ENCODE measurements at places on chromosomes 2 and 18.

GRCh38 chr2:239381709-239382134 lies 19.1 kb downstream of the HDAC4 start:
- DNase-seq: no peak

DNA sequence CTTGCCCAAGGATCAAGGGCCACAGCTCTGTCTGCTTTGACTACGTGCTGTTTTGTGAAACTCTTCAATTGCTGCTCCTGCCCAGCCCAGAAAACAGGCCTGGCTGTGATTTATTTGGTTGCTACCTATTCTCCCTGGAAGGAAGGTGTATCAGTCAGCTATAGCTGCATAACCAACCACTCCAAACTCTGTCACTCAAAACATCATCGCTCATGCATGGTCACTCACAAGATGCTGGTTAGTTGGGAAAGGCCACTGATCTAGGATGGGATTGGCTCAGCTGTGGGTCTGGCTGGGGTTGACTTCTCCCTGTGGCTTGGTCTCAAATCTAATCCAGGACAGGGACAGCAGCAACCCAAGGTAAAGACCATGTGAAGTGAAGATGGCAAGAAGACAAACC lies 14.6 kb downstream of the TEX51 start:
- DNase-seq: no peak

GRCh38 chr2:58852243-58852642 lies 611.1 kb upstream of the FANCL start:
- peak; percentile 25 for DNase-seq

DNA sequence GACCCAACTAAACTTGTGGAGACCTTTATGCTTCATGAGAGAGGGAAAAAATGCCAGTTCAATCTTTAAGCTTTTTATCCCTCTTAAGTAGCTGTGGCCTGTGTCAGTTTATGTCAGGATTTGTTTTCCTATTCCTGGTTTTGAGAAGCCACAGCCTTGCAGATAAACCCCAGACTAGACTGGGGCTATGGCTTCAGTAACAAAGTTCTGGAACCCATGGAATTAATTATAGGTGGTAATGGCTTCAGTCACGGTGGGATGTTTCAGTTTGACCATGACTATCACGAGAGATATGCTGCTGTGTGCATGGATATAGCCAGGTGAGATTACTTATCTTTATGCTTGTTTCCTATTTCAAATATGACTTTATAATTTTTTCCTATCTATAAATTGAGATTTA lies 134.8 kb downstream of the RAPGEF4 start:
- no peak for DNase-seq

- DNase-seq: peak; percentile 77
Observed at GRCh38 chr2:20073460-20073859, 22.0 kb upstream of the LAPTM4A start.
